ENCODE measurements at places on chromosomes 7 and 10. TPM values are rescaled to one million over a fixed set of nuclear protein-coding genes. Genes with fewer than 3 reads are reported as not detected.

DNA sequence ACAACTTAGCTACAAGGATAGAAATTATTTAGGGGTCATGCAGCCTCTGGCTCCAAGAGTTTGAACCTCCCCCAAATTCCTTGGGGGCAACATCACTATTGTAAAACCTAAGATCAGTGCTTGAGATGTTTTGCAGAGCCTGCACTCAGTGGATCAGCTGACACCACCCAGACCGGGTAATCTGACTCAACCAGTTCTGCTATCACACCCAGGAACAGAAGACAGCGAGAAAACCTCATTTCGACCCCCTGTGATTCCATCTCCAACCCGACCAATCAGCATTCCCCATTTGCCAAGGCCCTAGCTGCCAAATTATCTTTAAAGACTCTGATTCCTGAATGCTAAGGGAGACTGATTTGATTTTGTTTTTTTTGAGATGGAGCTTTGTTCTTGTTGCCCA lies 5.2 kb downstream of the TACR2 start:
- no peaks in the 10 kb centered on the region for H3K36me3 ChIP-seq
- peaks cover 26% of the 10 kb centered on the region for H3K4me1 ChIP-seq
- DNase-seq, result no peak
- H3K27ac ChIP-seq, result no peak overlapping the region
- no peak overlapping the region for H3K4me3 ChIP-seq

DNA sequence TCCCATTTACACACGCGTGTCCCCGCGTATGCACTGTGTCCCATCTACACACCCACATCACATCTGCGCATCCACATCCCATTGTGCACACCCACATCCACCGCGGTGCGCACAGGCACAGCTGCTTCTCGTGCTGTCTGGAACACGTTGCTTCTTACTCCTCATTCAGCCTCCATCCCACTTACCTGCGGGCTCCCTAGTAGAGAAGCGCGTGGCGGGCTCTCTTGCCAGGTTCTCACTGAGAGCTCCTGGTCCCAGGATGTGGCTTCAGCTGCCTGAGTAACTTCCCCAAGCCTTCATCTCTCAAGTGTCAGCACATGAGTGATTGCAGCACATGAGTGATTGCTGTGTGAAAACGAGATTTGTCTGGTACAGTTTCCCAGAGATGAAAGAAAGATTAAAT lies 117.8 kb downstream of the TRRAP start:
- H3K36me3 ChIP-seq, result peaks cover 79% of the 10 kb centered on the region
- H3K27me3 ChIP-seq, result no peaks in the 10 kb centered on the region
- no peaks in the 10 kb centered on the region for H3K4me1 ChIP-seq
- H3K27ac ChIP-seq, result no peak overlapping the region
- no peak overlapping the region for H3K4me3 ChIP-seq

GRCh38 chr10:13953371-13953770 lies 366.6 kb downstream of the PRPF18 start:
- no peaks in the 10 kb centered on the region for H3K27me3 ChIP-seq
- no peak overlapping the region for H3K27ac ChIP-seq
- H3K4me1 ChIP-seq, result peaks cover 13% of the 10 kb centered on the region
- H3K36me3 ChIP-seq, result no peaks in the 10 kb centered on the region

DNA sequence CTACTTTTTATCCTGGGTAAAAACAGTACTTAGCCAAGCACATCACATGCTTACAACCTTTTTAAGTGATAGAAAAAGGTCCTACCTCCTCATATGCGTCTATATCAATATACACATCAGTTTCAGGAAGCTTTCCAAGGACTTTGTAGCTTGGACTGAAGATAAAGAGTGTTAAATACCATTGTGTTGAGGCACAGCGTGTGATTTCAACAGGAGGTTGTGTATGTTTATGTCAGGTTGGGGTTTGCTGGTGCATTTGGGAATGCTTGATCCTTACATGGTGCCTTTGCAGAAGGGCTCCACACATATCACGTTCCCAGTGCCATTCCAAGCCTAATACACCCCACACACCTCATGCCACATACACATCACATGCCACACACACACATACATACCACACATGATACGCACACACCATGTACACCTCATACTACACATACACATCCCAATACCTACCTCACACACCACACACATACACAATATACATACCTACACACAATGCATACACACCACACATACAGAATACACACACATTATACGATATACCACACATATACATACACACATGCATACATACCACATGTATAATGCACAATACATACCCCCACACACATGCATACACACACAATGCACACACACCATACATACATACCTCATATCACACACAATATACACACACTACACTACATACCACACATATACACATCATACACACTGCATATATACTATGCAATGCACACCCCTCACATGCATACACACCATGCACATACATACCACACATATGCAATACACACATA lies 33.1 kb downstream of the PSMC2 start:
- no peaks in the 10 kb centered on the region for H3K4me1 ChIP-seq
- DNase-seq, result no peak
- H3K27me3 ChIP-seq, result no peaks in the 10 kb centered on the region
- H3K36me3 ChIP-seq, result no peaks in the 10 kb centered on the region
- H3K27ac ChIP-seq, result no peak overlapping the region

- H3K27me3 ChIP-seq, result no peaks in the 10 kb centered on the region
- no peak overlapping the region for H3K27ac ChIP-seq
- H3K4me3 ChIP-seq, result no peak overlapping the region
- H3K4me1 ChIP-seq, result no peaks in the 10 kb centered on the region
Observed at GRCh38 chr7:143460271-143460979, 17.2 kb downstream of the TAS2R60 start.

- H3K4me1 ChIP-seq, result peaks cover 15% of the 10 kb centered on the region
- no peak for DNase-seq
- no peaks in the 10 kb centered on the region for H3K27me3 ChIP-seq
- H3K36me3 ChIP-seq, result no peaks in the 10 kb centered on the region
- H3K27ac ChIP-seq, result no peak overlapping the region
Observed at GRCh38 chr7:106178593-106179134, 66.6 kb upstream of the SYPL1 start.

DNA sequence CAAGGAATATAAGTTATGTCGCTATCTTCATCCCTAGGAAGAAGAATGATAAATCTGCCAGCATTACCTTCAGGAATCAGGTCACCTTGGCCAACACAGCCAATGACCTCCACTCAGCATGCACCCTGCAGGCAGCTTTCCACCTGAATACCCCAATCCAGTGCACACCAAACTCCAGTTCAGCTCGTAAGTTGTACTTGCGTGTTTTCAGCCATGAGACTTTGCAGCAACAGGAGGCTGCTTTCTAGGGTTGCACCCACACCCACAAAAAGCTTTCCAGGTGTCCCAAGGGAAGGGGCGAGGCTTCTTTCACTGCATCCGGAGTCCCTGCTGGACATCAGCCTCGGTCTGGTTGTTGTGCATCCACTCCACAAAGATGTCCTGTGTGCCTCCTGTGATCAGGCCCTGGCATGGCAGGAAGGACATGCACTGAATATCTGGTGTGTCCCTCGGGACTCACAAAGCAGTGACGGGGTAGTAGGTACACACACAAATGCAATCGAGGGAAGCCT lies 282.9 kb downstream of the GRID1 start:
- no peak overlapping the region for H3K27ac ChIP-seq
- no peak overlapping the region for H3K4me3 ChIP-seq
- peaks cover 2% of the 10 kb centered on the region for H3K4me1 ChIP-seq

- H3K27me3 ChIP-seq, result no peaks in the 10 kb centered on the region
- DNase-seq, result no peak
- H3K36me3 ChIP-seq, result no peaks in the 10 kb centered on the region
- no peaks in the 10 kb centered on the region for H3K4me1 ChIP-seq
- no peak overlapping the region for H3K4me3 ChIP-seq
- H3K27ac ChIP-seq, result no peak overlapping the region
Observed at GRCh38 chr7:111568870-111569462, 6.7 kb upstream of the IMMP2L start.

DNA sequence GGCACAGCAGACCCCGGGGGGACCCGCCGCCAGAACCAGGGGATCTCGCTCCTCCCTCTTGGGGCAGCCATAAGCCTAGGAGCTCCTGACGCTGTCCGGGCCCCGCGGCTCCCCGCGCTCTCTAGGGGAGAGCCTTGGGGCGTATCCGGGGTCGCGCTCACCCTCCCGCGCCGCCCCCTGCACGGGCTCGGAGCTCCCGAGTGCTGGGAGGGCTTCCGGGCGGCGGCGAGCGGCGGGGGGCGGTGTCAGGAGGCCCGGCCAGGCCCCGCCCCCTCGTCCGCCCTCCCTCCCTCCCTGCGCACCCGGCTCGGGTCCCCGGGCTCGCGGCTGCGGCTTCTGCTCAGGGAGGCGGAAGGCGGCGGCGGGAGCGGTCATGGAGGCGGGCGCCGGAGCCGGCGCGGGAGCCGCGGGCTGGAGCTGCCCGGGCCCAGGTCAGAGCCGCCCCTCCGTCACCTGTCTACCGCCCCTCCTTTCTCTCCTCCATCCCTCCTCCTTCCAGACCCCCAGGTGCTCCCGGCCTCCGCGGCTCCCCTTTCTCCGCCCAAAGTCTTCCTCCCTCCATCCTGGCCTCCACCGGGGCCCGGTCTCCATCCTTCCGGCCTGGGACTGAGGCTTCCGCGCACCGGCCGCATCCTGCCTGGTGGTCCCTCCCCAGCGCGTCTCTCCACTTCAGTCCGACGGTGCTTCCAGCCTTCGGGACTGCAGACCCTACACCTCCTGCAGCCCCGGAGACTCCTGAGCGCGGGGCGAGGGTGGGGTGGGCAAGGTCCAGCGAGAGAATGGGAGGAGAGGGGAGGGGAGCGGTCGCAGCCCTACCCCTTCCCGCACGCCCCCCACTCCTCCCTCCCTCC lies at the start of gene CCDC136:
CCDC136 (plus strand) TSS at position 848 of the 851 bp plus-strand sequence. CDS start 444 bp downstream, outside the sequence.
- H3K4me3 ChIP-seq, result peak within 1 kb of the TSS; percentile 81
- no peaks in the 10 kb centered on the region for H3K36me3 ChIP-seq
- H3K4me1 ChIP-seq, result peaks cover 25% of the 10 kb centered on the region
- H3K27ac ChIP-seq, result no peak within 1 kb of the TSS
- peaks cover 23% of the 10 kb centered on the region for H3K27me3 ChIP-seq
- peak; percentile 70 for DNase-seq

- no peaks in the 10 kb centered on the region for H3K27me3 ChIP-seq
- DNase-seq, result no peak
- H3K36me3 ChIP-seq, result peaks cover 16% of the 10 kb centered on the region
- H3K27ac ChIP-seq, result no peak overlapping the region
Observed at GRCh38 chr10:100204370-100204769, 18.5 kb upstream of the ERLIN1 start.

DNA sequence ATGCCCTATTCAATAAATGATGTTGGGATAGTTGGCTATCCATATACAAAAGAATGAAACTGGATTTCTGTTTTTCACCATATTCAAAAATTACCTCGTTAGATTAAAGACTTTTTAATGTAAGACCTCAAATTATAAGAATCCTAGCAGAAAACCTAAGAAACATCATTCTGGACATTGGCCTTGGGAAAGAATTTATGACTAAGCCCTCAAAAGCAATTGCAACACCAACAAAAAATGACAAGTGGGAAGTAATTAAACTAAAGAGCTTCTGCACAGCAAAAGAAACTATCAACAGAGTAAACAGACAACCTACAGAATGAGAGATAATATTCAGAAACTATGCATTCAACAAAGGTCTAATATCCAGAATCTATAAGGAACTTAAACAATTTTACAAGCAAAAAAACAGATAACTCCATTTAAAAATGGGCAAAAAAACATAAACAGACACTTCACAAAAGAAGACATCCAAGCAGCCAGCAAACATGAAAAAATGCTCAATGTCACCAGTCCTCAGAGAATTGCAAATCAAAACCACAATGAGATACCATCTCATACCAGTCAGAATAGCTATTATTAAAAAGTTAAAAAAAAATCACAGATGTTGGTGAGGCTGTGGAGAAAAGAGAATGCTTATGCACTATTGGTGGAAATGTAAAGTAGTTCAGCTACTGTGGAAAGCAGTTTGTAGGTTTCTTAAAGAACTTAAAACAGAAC lies 309.8 kb downstream of the AHR start:
- no peaks in the 10 kb centered on the region for H3K36me3 ChIP-seq
- H3K27ac ChIP-seq, result no peak overlapping the region
- DNase-seq, result no peak
- H3K27me3 ChIP-seq, result no peaks in the 10 kb centered on the region
- H3K4me1 ChIP-seq, result no peaks in the 10 kb centered on the region

GRCh38 chr7:2002561-2003450 lies 229.9 kb downstream of the MAD1L1 start:
- H3K4me1 ChIP-seq, result peaks cover 26% of the 10 kb centered on the region
- no peak overlapping the region for H3K27ac ChIP-seq
- no peak overlapping the region for H3K4me3 ChIP-seq
- no peaks in the 10 kb centered on the region for H3K36me3 ChIP-seq
- no peak for DNase-seq
- no peaks in the 10 kb centered on the region for H3K27me3 ChIP-seq

- DNase-seq, result no peak
- H3K27ac ChIP-seq, result no peak overlapping the region
- H3K4me1 ChIP-seq, result peaks cover 4% of the 10 kb centered on the region
- H3K36me3 ChIP-seq, result no peaks in the 10 kb centered on the region
- H3K27me3 ChIP-seq, result peaks cover 17% of the 10 kb centered on the region
Observed at GRCh38 chr10:128147064-128147463, 20.8 kb upstream of the MKI67 start.

- peaks cover 4% of the 10 kb centered on the region for H3K36me3 ChIP-seq
- DNase-seq, result no peak
- peaks cover 28% of the 10 kb centered on the region for H3K4me1 ChIP-seq
Observed at GRCh38 chr7:158811461-158811860, 17.8 kb downstream of the ESYT2 start.

- H3K27ac ChIP-seq, result peak overlapping the region; percentile 89
- peaks cover 16% of the 10 kb centered on the region for H3K4me1 ChIP-seq
- H3K4me3 ChIP-seq, result peak overlapping the region; percentile 58
- DNase-seq, result peak; percentile 69
- peaks cover 6% of the 10 kb centered on the region for H3K27me3 ChIP-seq
Observed at GRCh38 chr7:139776486-139777132, 1.2 kb downstream of the HIPK2 start.

DNA sequence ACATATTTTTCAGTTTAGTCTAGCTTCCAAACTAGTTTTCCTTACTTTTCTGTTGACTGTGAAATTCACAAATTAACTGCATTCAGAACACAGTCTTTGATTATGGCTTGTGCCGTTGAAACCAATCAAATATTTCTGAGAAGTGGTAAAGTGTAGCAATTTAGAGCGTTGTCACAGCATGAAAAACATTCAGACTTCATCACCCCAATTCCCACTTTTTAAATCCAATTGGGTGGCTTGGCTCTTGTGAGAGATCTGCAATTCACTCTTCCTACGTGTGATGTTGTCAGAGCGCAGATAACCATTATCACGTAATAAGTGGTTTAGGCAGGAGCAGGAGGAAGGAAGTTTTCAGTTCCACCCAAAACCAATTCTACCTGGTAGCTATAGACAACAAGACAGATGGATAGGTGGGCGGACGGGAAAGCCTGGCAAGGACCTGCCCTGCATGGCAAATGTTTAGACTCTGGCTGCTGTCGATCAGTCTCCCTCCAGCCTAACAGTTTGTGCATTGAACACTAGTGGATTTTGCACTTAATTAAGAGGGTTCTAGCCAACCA lies 8.9 kb downstream of the COBL start:
- no peak overlapping the region for H3K4me3 ChIP-seq
- H3K36me3 ChIP-seq, result no peaks in the 10 kb centered on the region
- peaks cover 2% of the 10 kb centered on the region for H3K27me3 ChIP-seq
- DNase-seq, result no peak
- peaks cover 16% of the 10 kb centered on the region for H3K4me1 ChIP-seq

MMP21 gene
- 1.3 TPM for polyA plus RNA-seq

MLXIPL gene
- polyA plus RNA-seq, result 0.19 TPM

CPEB3 gene
- 3.1 TPM for polyA plus RNA-seq

TMEM176B gene
- polyA plus RNA-seq, result 12.2 TPM

FAM171A1 gene
- 46.1 TPM for polyA plus RNA-seq

SERPINE1 gene
- polyA plus RNA-seq, result 5.3 TPM

INTS15 gene
- polyA plus RNA-seq, result 27.6 TPM

ENTPD1 gene
- 11.3 TPM for polyA plus RNA-seq

RTKN2 gene
- polyA plus RNA-seq, result 4.5 TPM

UNCX gene
- not detected for polyA plus RNA-seq

ANKRD26 gene
- polyA plus RNA-seq, result 12.6 TPM

All from muscle of leg (tissue), 16 donors.